ENCODE measurements at places on chromosomes 6 and 20. TPM values are rescaled to one million over a fixed set of nuclear protein-coding genes. Genes with fewer than 3 reads are reported as not detected.

DNA sequence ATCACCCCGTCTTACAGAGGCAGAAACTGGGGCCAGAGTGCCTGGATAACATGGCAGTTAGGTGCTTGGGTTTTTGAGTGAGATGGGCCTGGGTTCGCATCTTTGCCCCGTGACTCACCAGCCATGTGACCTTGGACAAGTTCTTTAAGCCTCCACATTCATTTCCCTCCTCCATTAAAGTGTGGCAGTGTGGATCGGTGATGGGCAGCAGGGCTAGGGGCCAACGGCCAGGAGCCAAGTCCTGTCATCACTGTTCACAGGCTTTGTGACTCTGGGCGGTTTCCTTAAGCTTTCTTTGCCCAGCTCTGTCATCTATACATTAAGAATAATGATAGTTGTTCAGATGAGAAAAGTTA is 85.5 kb upstream of the PMEPA1 start:
- H3K4me1 ChIP-seq: peaks cover 3% of the 10 kb centered on the region
- DNase-seq: no peak
- H3K4me3 ChIP-seq: no peak overlapping the region
- H3K27me3 ChIP-seq: no peaks in the 10 kb centered on the region

DNA sequence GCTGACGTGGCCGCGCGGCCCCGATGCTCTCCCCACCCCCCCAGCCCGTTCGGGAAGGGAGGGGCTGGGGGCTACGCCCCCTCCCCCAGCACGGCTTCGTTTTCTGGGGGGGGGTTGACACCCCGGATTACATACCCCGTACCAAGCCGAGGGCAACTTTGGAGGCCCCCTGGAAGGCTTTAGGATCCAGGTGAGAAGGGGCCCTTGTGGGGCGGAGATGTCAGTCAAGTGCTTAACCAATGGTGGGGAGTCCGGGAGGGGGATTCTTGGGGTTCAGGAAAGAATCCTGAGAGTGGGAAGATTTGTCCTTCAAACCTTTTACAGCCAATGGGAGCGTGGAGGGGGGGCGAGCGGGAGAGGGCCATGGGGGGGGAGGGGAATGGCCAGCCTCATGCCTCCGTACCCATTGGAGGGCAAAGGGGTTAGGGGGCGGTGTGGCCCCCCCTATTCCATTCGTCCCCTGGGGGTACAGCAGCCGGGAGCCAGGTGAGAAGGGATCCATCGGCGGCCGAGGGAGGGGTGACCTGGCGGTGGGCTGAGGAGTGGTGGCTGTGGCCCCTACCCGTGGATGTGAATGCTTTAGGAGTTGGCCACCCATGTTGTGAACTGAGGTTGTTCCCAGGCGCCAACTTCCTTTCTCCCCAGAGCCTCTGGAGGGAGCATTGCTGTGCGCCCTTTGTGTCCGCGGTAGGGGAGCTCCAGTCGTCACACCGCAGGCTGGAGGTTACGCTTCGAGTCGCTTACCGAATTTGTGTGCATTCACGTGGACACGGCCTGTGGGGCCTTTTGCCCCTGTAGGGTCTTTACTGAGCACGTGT is 682 bp downstream of the BRD2 start:
- no peaks in the 10 kb centered on the region for H3K27me3 ChIP-seq
- peaks cover 3% of the 10 kb centered on the region for H3K36me3 ChIP-seq
- peaks cover 2% of the 10 kb centered on the region for H3K4me1 ChIP-seq
- H3K4me3 ChIP-seq: peak overlapping the region; percentile 91
- H3K27ac ChIP-seq: peak overlapping the region; percentile 100

DNA sequence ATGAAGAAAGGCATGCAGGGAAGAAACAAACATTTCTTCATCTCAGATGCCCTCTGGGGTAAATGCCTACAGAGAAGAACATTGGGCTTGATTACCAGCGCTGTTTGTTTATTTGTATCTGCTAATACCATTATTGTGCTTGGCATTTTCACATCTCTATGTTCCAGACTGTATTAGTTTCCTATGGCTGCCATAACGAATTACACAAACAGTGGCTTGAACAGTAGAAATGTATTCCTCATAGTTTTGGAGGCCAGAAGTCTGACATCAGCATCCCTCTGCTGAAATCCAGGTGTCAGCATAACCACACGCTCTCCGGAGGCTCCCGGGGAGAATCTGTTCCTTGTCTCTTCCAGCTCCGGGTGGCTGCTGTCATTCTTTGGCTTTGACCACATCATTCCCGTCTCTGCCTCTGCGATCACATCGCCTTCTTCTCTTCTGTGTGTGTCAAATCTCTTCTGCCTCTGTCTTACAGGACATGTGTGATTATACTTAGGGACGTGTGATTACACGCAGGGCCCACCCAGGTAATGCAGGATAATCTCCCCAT is 241.6 kb upstream of the SUPT3H start:
- H3K36me3 ChIP-seq: no peaks in the 10 kb centered on the region
- H3K27ac ChIP-seq: no peak overlapping the region
- H3K27me3 ChIP-seq: no peaks in the 10 kb centered on the region
- DNase-seq: no peak

Gene RNF5
- total RNA-seq: 98.6 TPM

- H3K27me3 ChIP-seq: no peaks in the 10 kb centered on the region
- H3K36me3 ChIP-seq: no peaks in the 10 kb centered on the region
- H3K27ac ChIP-seq: no peak overlapping the region
- no peaks in the 10 kb centered on the region for H3K4me1 ChIP-seq
Measured at GRCh38 chr6:166716910-166717617, 90.0 kb upstream of the RPS6KA2 start.

Measured in prostate gland (tissue), 2 donors.